ENCODE measurements at places on chromosomes 1 and 21.

GRCh38 chr1:73359001-73359400, 839.0 kb downstream of the LRRIQ3 start:
- DNase-seq, result no peak

GRCh38 chr1:176111835-176112234, 95.3 kb downstream of the COP1 start:
- no peak for DNase-seq

DNA sequence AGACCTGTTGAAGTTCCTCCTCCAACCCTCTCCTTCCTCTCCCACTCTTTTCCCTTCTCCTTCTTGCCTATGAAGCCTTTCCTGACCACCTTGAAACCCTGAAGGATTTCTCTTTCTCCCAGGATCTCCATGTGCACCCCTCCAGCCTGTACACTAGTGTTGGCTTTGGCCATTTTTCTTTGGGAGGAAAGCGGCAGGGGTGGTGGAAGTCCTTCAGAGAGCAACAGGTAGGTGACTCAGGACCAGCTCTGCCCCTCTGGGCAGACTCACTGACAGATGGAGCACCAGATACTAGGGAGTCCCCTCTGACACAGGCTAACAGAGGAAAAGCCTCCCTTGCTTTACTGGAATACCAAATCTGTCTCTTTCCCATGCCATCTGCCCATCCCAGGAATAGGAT, 4.6 kb downstream of the SLC26A9 start:
- no peak for DNase-seq

DNA sequence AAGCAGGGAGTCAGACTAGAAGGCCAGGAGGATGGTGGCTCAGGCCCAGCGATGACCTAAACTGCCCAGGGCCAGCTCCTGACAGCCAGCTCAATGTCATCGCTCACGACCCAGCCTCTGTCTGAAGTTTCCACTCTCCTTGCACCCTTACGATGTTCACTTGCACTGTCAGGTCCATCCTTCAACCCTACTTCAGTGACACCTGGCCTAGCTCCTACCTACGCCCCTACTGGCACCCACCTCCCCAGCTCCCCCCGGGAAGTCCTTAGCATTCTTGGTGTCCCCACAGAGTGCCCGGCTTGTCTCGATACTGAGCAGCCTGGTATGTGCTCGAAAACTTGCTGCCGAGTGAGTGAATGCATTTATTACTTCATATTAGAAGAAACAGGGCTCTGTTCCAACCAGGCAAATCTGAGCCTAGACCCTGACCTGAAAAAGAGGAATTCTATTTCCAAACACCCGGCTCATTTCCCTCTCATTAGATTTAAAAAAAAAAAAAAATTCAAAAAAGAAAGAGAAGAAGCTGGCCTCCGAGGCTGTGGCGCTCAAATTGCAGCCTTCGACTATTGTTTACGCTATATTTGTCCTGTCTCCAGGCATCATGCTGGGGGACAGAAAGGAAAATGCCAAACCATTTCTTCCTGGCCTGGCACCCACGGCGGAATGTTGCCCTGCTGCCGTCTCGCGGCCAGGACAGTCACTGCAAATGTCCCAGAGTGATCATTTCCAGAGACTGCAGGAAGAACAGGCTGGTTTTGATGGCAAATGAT, 29.8 kb upstream of the LRRC38 start:
- no peak for DNase-seq

DNA sequence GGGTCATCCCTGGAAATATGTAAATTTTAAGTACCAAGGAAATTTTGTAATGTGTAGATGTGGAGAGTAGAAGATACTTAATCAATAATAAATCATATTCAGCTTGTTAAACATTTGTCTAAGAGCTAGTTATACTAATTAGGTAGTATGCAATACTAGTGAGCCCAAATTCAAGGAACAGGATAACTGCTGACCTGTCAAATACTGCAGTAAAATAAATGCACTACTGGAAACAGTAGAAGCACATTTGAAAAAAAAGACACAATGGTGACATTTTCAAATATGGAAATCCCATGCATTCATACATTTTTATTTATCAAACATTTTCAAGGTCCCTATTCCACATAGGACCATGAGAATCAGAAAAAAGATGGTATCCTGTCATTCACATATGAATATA, 27.2 kb downstream of the EPRS1 start:
- DNase-seq, result no peak

DNA sequence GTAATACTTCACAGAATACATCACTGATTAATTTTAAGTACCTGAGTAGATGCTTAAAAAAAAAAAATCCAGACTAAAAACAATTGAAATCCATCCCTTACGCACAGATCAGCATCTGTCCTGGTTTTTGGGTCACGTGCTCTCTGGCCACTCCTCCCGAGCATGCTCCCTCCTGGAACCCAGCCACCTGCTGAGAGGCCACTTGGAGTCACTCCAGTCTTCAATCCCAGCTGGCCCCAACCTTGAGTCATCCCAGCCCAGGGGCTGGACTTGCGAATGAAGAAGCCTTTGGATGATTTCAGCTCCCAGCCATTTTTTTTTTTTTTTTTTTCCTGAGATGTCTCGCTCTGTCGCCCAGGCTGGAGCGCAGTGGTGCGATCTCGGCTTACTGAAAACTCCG, 8.9 kb downstream of the MAP1LC3C start:
- DNase-seq, result no peak

GRCh38 chr1:93595743-93596142, 85.9 kb downstream of the BCAR3 start:
- DNase-seq, result no peak
